T47D (cell line): ENCODE measurements at places on chromosomes 2 and 18.

GRCh38 chr2:178286636-178287035 lies 92.3 kb downstream of the OSBPL6 start:
- no peak for DNase-seq

DNA sequence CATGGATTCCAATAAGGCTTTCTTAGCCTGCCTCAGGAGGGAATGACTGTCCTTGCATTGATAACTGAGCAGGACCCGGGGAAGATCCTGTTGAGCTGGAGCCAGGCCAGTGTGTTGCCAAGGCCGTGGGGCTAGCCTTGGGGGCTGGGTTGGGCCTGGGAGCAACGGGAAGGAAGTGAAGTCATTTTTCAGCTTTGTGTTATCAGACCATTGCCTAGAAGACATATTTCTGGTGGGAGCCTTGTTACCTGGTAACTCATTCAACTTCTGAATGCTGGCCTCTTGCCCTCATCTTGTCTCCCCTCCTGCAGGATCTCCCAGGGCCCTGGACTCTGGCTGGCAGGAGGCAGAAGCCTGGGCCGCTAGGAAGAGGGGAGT lies 92.7 kb upstream of the MGAT5 start:
- DNase-seq: no peak

DNA sequence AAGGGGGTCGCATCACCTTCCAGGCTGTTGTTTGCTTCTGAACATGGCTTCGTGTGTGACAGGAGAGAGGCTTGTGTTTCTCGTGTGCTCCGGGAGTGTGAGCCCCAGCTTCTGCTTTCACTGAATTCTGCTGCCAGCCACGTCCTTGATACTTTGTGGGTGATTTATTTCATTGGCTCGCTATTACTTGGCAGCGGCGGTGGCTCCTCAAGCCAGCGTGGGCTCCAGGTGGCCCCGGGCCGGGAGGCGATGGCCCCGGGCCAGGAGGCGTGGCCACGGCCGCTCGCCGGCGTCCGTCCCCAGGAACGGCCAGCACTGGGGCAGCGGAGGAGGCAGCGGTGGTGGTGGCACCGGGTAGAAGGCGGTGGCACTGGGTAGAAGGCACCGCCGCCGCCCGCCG lies 63.1 kb downstream of the NAPG start:
- DNase-seq: no peak

DNA sequence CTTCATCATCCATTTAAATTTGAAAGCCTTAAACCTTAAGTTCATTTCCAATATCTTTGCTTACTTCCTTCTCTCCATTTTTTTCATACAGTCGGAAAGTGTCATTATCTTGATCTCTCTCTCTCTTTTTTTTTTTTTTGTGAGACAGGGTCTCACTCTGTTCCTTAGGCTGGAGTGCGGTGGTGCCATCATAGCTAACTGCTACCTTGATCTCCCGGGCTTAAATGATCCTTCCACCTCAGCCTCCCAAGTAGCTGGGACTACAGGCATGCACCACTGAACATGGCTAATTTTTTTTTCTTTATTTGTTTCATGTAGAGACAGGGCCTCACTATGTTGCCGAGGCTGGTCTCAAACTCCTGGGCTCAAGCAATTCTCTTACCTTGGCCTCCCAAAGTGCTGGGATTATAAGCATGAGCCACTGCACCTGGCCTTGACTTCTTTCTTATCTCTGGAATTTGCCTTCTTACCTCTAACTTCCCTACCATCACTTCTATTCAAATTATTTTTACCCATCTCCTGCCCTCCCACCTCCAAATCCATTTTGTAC lies 222.2 kb downstream of the MYCN start:
- no peak for DNase-seq

GRCh38 chr2:149050188-149050587 lies 11.7 kb downstream of the LYPD6B start:
- DNase-seq: no peak

GRCh38 chr2:234716271-234716670 lies 219.4 kb upstream of the ARL4C start:
- no peak for DNase-seq

GRCh38 chr2:232275670-232276069 lies 102.9 kb upstream of the ALPP start:
- DNase-seq: no peak

DNA sequence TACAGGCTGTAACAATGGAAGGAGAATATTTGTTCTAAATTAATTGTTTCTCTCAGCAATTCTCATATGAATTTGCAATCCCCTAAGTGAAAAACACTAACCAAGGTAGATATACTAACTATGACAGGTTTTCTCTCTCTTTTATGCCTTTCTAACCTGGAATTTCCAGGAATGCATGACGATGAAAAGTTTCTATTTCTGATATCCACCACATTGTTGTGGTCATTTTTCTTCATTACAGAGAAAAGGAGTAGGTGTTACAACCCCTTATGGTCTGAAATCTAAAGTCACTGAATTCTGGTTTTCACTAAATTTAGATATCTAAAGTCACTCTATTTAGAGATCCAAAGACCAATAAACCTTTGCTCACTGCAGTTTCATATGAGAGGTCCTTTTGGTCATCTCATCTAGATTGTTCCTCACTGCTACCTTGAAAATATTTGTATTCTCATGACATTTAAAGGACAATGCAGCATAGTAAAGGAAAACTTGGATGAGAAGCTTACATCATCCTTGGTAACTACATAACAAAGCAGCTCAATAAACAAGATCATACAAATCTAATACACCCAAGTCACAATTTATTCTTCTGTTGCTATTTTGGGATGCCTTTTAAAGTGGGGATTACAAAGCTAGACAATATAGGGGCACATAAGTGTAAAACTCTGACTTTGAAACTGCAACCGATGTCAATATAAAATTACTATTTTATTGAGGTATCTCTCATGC lies 85.8 kb downstream of the TCF4 start:
- no peak for DNase-seq

GRCh38 chr2:64283641-64284361 lies 139.6 kb upstream of the PELI1 start:
- DNase-seq: no peak

DNA sequence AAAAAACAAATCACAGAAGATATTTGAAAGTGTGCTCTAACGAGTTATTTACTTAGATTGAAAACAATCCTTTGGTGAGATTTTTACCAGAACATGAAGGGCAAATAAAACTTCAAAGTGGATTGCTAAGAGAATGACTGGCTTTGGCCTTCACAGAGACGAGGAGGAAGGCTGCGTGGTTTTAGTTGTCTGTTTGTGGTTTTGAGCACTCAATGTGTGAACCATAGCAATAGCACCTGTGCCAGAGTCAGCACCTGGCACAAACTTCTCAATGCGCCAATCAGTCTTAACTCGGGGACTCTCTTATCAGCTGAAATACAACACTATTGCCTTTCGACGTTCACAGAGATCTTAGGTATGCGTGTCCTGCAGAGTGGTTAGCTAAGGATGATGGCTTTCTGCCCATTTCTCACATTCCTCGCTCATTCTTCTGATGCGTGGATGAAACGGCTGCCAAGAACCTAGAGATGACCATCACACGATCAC lies 70.0 kb downstream of the MBP start:
- DNase-seq: no peak

GRCh38 chr2:138267902-138268254 lies 233.7 kb upstream of the SPOPL start:
- no peak for DNase-seq

GRCh38 chr2:196219671-196220070 lies 48.3 kb upstream of the STK17B start:
- no peak for DNase-seq

GRCh38 chr2:170241756-170242155 lies 63.8 kb downstream of the MYO3B start:
- DNase-seq: no peak
